ENCODE measurements at places on chromosomes 13 and 19. TPM values are rescaled to one million over a fixed set of nuclear protein-coding genes. Genes with fewer than 3 reads are reported as not detected.
A peak's percentile ranks its signal among the peaks of the same experiment; 100 is the strongest.

DNA sequence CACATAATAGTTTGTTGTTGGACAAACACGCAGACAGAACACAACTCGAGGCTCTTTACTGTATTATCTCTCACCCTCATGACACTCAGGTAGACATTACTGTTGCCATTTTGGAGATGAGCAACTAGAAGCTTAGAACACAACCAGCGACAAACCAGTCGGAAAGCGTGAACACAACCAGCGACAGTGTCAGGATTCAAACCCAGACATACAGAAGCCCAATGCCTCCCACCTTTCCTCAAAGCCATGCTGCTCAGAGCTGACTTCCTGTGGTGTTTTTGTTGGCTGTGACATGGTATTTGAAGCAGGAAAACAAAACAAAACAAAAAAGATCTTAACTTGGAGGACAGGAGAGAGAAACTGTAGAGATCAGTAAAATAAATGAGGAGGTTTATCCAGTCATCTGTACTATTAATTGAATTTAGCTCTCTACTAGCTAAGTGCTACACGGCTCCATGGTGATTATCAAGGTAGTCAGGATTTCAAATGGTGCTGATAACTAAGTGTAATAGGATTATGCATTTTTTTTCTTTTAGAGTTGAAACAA is 92.1 kb downstream of the STARD13 start:
- no peak for DNase-seq

GRCh38 chr19:16266586-16266942 is 58.1 kb upstream of the KLF2 start:
- DNase-seq, result no peak

The EXOC3L2 gene
- polyA plus RNA-seq, result 0.53 TPM

The TMEM145 gene
- 0.20 TPM for polyA plus RNA-seq

The PRR20E gene
- not detected for polyA plus RNA-seq

DNA sequence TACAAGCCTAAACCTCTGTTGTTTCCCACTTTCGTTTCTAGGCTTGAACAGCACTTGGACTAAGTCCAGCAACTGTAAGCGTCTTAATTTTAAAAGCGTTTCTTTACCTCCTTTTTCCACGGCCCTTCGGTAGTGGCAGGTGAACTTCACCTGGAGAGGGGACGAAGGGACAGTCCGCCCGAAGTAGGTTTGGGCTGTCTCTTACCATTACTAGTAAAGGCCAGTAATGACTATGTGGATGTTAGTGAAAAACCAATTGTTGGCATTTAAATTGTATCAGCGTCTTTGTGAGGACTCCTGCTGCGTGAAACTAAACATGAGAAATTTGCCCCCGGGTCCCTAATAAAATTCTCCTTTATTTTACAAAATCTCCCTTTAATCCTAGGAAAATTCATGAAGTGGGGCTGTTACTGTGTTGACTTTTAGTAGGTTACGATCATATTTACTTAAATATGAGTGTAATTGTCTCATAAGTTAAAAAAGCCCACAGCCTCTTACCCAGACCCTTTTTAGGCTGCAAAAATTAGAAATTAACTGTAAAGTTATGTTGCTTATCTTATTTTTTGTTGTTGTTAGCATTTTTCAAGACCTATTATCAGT is 983 bp downstream of the ITM2B start:
- peak; percentile 81 for DNase-seq

The CLIP3 gene
- 19.8 TPM for polyA plus RNA-seq

The NLRP5 gene
- not detected for polyA plus RNA-seq

DNA sequence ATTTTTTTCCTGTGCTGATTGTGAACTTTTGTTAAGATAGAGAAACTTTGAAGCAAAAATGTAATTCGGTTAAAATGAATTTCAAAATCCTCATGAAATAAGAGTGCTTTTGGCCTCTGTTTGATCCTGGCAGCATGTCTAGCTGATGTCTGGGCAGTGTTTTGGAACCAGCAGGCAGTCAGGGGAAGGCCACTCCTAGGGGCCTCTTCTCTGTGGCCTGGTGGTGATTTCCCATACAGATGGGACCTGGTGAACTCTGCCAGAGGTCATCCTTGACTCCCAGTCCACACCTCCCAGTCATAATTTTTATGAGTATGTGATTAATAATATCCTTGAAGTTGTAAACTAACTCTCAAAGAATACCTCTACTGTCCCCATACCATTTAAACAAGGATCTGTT is 226.6 kb downstream of the PCCA start:
- no peak for DNase-seq

GRCh38 chr19:49889038-49889686 is 7.5 kb downstream of the IL4I1 start:
- no peak for DNase-seq

- DNase-seq, result no peak
Measured at GRCh38 chr13:94657167-94657566, 55.2 kb downstream of the SOX21 start.

- DNase-seq, result no peak
Measured at GRCh38 chr13:29457299-29457698, 138.2 kb downstream of the SLC7A1 start.

GRCh38 chr19:13984875-13985741 is 21.0 kb downstream of the RFX1 start:
- DNase-seq, result no peak

GRCh38 chr13:111361873-111362648 is 41.6 kb downstream of the TEX29 start:
- DNase-seq, result no peak

The TBXA2R gene
- not detected for polyA plus RNA-seq

The TEX101 gene
- polyA plus RNA-seq, result not detected

DNA sequence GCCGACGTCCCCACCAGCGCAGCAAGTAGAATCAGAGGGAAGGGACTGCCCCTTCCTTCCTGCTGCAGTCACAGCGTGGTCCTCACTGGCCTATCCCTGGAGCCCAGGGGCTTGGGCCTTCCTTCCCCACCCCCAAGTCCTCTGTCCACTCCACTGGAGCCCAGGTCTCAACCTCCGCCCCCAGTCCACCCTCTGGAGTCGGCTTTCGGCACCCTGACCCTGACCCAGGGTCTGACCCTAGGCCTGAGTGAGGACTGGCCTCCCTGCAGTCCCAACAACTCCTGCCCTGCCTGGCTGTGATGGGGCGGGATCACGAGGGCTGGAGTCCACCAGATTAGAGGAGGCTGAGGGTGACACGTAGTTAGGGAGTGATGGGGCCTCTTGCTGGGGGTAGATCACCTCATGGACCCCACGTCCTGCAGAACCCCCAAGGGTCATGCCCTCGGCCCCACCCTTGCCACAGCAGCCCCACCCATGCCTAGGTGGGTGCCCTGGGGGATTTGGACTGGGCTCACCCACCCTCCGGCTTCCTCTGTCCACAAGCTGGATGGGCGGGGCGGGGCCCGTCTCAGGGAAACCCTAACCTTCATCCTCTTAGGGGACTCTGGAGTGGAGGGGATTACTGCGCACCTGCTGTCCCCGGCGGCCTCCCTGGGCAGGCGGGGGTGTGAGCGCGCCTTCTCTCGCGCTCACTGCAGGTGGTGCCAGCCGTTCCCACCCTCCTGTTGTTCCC is 3.8 kb downstream of the RAX2 start:
- no peak for DNase-seq

The C1QTNF9B gene
- polyA plus RNA-seq, result 4.2 TPM

The REEP6 gene
- 1.6 TPM for polyA plus RNA-seq

DNA sequence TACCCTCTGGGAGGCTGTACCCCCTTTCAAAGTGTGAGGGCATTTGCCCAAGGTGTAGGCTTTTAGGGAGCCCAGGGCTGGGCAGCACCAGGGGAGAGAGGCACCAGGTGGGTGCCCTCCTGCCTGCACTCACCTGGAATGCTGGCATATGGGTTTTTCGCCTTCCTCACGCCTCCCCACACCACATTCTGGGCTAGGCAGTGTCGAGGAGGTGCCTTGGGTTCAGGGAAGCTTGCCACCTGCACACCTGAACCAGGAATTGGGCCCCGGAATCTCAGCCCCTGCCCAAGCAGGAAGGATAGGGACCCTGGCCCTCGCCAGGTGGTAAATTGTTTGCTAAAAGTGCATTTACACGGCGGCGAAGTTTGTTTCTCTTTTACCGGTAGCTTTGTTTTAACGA is 5.1 kb upstream of the TSHZ3 start:
- no peak for DNase-seq

GRCh38 chr13:93227878-93228642 is 1.5 kb downstream of the GPC6 start:
- peak; percentile 88 for DNase-seq

The CAPN12 gene
- polyA plus RNA-seq, result 2.9 TPM

DNA sequence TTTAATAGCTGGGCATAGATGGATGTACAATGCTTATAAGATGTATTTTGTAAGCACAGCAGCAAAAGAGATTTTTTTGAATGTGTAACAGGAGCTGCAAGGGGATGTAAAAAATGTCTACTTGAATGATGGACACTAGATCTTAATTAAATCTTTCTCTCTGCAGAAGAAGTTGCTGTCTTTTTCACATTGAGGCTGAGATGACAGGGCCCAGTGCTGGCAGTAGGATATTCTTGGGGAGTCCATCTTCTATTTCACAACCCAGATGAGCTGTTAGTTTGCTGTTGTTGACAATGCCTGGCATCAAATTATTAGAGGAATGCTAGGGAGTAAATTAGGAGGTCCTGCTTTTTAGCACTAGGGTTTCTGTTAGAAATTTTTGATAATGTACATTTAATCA is 698.7 kb downstream of the SLITRK5 start:
- DNase-seq, result no peak

The ZNF682 gene
- 10.1 TPM for polyA plus RNA-seq

- no peak for DNase-seq
Measured at GRCh38 chr19:28171983-28172382, 1041.0 kb downstream of the UQCRFS1 start.

DNA sequence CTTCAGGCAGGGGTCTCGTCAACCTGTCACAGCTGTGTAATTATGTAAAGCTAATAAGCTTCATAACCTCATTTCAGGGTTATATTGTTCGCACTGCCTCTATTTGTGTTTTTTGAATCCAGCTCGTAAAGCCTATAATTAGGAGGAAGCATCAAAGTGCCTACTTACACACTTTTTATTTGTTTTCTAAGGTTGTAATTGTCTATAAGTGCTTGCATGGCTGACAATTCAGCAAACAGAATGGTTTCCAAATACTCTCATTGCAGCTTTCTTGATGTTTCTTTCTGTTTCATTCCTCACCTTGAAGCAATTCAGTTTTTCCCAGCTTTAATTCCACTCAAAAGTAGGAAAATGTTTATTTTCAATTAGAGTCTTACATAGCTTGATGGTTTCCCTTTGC is 336.3 kb downstream of the HS6ST3 start:
- DNase-seq, result no peak

- DNase-seq, result no peak
Measured at GRCh38 chr13:35871561-35871960, 259.6 kb downstream of the DCLK1 start.

DNA sequence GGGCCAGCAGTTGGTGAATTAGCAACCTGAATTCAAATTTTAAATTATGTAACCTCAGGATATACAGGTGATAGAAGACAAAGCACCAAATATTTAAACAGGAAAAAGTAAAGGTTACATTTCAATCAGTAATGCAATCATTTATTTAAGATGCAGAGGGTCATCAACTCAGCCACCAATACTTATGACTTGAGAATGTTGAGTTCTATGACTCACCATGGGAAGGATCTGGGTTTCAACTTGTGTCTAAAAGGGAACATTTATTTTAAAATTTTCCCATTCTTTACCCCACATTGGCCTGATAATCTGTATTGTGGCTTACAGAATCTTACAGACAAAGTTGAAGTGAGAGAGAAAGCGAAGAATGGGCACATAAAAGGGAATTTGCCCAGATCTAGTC is 418.0 kb downstream of the NDFIP2 start:
- no peak for DNase-seq

DNA sequence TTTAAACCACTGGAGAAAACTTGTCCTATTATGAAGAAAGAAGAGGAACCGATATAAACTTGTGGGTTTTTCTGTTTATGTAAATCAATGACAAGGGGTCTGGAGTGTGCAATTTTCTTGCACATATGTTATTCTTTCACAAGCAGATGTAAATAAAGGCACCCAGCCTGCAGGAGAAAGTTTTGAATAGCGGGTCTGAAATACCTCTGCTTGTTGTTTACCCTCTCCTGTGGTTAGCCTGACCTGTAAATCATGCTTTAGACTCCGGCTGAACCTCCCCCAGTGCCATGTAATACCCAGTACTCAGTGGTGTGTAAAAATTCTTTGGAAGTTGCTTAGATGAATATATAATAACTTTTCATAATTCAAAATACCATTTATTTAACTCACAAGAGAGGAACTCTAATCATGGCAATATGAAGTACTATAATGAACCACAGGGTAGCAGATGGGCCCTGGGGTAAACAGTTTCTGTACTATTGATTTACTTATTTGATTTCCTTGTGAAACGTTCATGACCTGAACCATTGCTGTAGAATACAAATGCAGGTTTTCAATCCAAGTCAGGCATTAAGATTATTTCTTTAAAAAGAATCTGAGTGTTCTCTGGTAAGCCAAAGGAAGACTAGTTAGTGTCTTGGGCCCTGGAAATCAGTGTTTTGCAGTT is 245.1 kb downstream of the LMO7 start:
- no peak for DNase-seq

All from muscle of arm (tissue), 14 donors.